ENCODE measurements at places on chromosomes 12 and 14. TPM values are rescaled to one million over a fixed set of nuclear protein-coding genes. Genes with fewer than 3 reads are reported as not detected.
A peak's percentile ranks its signal among the peaks of the same experiment; 100 is the strongest.

GRCh38 chr12:49232940-49233841 lies 31.7 kb upstream of the TUBA1C start:
- peak; percentile 78 for DNase-seq

GRCh38 chr12:129665414-129665813 lies 238.4 kb downstream of the TMEM132D start:
- no peak for DNase-seq

DNA sequence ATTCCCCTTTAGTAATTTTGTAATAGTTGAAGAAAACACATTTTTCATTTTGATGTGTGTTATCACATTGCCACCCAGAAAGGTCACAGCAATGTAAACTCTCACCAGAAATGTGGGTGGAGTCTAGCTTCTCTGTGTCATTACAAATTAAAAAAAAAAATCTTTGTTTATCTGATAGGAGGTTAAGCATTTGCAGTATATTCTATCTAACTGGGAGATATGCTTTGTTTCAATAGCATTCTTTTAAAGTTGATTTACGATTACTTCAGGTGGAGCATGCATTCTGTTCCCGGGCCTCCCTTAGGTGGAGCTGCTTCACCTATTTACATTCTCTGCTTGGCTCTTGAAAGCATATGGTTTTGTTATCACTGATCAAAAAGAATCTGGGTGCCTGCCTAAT lies 7.8 kb downstream of the ADIPOR2 start:
- no peak for DNase-seq

DNA sequence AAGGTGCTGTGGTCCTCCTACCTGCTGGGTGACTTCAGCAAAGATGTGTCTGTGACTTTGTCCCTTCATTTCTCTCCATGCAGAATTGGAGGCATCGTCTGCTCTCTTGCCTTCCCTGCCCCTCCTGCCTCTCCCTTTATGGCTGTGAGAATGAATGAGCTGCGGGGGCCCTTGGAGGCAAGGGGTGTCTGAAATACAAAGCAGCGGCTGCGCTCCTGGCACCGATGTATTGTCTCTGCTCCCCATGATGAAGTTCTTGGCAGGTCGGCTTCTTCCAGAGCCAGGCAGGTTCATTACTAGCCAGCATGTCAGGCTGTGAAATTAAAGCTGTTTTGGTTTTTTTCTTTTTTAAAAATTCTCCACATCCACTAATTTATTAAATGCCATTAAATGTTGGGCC lies 194.5 kb downstream of the TSPAN9 start:
- DNase-seq, result peak; percentile 65

GRCh38 chr12:1691123-1692007 lies 495 bp downstream of the ADIPOR2 start:
- no peak for DNase-seq

- DNase-seq, result no peak
These were observed 4.8 kb downstream of the HOXC5 start for GRCh38 chr12:54037360-54038283.

DNA sequence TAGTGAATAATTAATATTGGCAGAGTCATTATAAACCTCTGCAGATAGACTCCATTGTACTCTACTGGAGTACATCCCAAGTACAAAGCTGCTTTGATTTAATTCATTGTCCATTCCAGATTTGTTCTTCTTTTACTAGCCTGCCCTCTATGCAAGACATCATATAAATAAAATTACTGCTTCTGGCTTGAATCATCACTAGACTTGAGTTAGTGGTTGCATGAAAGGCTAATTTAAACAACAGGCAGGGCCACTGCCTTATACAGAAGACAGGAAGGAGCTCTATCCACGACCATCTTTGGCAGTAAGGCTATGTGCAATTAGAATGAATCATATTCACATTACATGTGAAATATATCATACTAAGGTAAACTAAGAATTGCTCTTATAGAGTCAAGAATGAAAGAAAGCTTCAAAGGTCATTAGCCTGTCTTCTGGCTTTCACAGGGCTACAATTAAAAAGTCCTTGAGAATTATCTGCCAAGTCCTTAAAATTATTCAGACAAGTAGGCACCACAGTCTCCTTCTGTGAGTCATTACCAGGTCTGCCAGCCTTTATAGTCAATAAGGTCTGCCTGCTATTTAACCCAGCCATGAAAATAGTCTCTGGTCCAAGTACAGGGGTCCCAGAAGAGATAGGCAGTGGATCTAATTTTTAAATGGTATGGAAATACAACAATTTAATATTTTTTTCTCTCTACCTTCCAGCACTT lies 631.8 kb downstream of the TMTC2 start:
- DNase-seq, result no peak

- no peak for DNase-seq
These were observed 136.8 kb downstream of the ANKS1B start for GRCh38 chr12:99847936-99848335.

- no peak for DNase-seq
These were observed 977 bp upstream of the KRT5 start for GRCh38 chr12:52521175-52521567.

GRCh38 chr12:10186299-10186698 lies 7.5 kb downstream of the TMEM52B start:
- no peak for DNase-seq

GRCh38 chr12:120468821-120469449 lies 613 bp downstream of the SRSF9 start:
- peak; percentile 81 for DNase-seq

DNA sequence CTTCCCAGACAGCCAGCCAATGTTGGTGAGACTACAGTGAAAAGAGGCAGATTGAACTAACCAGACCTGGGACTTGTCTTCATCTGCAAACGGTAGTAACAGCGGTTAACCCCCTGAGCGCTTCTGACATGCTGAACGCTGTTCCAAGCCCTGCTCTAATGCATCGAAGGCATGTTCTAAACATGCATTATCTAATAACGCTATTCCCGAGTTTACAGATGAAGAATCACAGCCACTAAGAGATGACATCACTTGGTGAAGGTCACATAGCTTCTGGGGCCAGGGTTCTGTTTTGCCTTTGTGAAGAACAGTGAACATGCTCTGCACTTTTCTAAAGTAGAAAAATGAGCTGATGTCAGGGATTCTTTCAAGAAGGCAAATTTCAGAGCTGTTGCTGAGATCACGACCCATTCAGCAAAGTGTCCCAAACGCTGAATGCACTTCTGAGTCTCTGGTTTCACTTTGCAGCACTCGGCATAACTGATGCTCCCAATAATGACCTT lies 56.0 kb downstream of the FOS start:
- DNase-seq, result no peak

DNA sequence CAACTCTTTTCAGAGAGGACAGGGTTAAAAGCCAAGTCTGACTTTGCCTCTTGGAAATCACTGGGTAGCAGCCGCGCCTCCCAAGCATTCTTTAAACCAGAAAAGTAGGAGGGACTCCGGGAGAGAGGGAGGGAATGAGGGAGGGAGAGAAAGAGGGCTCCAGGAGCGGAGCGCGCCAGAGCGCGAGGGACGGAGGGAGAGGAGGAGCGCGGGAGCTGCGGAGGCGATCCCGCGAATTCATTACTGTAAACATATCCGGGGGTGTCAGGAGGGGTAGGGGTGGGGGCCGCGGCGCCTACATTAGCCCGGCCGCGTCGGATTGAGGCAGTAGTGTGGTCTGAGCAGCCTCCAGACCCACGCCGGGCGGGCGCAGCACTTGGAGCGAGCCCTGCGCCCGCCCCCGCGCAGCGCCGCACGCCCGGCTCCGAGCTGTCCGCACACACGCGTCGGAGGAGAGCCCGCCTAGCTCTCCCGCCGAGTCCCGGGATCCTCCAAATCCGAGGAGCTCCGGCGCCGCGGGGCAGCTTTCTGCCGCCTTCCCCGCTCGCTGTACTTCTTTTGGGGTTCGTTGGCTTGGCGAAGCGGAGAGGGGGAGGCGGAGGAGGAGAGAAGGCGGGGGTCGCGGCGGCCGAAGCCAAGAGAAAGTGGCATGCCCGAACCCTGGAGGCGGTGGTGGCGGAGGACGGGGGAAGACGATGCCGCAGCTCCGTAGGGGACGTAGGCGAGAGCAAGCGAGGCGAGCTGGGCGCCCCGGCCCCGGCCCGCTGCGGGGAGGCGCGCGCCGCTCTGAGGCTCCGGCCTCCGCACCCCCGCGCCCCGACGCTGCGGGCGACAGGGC lies 3.3 kb downstream of the FLRT2 start:
- peak; percentile 93 for DNase-seq

- no peak for DNase-seq
These were observed 50.8 kb upstream of the POC1B start for GRCh38 chr12:89576572-89577220.

DNA sequence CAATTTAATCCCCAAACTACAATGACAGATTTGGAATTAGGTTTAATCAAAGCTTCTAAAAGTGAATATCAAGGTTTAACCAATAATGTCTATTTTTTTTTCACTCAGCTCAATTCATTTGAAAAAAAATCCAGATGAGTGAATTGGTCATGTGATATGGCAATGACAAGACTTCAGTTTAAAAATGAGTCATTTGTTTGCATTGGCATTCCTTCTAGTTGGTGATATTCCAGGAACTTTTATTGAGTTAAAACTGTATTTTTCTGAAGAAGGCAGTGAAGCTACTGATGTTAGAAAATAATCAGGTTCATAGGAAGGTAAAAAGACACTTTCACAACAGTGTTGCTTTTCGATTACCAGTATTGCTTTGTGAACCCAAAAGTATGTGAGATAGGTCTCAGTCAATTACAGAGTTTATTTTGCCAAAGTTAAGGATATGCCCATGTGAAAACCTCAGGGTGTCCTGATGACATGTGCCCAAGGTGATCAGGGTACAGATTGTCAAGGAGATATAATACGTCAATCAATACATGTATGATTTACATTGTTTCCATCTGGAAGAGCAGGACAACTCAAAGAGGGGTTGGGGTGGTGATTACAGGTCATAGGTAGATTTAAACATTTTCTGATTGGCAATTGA lies 1214.9 kb downstream of the GALC start:
- DNase-seq, result no peak

- DNase-seq, result no peak
These were observed 1.8 kb upstream of the GLIPR1L2 start for GRCh38 chr12:75389061-75389460.

- DNase-seq, result no peak
These were observed 107.0 kb downstream of the TSHR start for GRCh38 chr14:81062380-81062779.

DNA sequence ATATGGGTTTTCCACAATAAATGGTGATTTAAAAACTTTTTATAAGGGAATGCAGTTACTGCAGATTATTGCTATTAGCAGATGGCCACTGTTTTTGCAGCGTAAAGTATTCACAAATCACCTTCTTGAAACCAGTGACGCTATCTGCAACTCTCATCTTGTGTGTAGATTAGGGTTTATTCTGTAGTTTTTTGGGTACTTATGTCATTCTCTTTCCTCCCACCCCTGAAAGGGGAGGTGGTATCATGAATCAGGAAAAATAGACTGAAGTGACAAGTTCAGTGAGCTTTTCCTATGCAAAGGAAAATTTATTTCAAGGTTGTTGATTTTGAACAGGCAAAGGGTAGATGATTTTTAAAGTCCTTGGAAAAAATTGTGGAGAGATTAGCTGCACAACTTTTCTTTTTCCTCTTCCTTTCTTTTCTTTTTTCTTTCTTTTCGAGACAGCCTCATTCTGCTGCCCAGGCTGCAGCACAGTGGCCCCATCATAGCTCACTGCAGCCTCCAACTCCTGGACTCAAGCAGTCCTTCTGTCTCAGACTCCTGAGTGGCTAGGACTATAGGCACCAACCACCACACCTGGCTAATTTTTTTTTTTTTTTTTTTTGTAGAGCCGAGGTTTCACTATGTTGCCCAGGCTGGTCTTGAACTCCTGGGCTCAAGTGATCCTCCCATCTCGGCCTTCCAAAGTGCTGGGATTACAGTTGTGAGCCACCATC lies 1.6 kb downstream of the FRS2 start:
- no peak for DNase-seq

- DNase-seq, result no peak
These were observed 110.1 kb upstream of the FAR2 start for GRCh38 chr12:29039013-29039412.

DNA sequence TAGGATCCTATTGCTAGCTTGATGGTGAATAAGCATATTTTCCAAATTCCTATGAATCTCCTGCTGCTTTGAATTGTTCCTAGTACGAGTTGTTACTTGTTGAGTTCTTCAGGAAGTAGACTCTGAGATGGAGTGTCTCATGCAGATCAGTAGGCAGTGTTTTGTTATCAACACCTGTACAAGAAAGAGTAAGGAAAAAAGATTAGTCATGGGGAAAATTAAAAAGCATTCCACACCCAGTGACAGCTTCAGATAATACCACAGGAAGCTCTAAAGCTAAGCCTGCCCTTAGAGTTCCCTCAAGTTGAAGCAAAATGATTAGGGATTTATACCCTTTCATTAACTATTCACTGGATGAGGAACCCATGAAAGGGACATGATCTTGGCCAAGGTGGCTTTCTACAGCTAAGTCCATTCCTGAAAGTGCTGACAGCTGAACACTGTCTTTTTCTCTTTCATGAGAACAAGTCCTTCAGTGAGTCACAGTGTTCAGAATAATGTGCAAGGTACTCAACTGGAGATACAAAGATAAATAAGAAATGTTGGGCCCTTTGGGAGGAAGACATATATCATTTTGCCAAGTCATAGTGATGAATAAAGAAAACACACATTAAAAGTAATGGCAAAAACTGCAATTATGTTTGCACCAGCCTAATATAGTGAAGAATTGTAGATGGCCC lies 49.1 kb downstream of the CCER1 start:
- DNase-seq, result no peak

DNA sequence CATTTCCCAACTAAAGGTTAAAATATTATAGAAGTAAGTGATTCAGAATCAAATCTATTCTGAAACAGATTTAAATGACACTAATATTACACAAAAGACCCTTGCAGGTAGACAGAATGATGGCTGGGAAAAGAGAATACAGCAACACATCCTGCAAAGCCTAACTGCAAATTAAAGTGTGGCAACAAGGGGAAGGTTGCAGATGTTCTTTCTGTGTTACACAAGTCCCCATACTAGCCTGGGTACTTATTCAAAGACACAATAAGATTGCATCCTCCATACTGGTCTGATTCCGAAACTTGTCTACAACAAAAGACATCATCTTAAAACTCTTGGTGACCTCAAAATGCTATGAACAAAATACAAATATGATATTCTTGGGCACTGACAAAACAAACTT lies 50.5 kb downstream of the R3HDM2 start:
- DNase-seq, result no peak

Gene ARHGEF25
- polyA plus RNA-seq, result 47.2 TPM

Gene KRT72
- polyA plus RNA-seq, result not detected

Gene RPL36AL
- 316 TPM for polyA plus RNA-seq

Gene CLEC9A
- 0.80 TPM for polyA plus RNA-seq

Gene RAPGEF3
- 10.3 TPM for polyA plus RNA-seq

Gene C12orf54
- not detected for polyA plus RNA-seq

Gene PTPRB
- 4.6 TPM for polyA plus RNA-seq

Gene SOAT2
- polyA plus RNA-seq, result not detected

Gene LRRC10
- polyA plus RNA-seq, result not detected

Gene LTBP2
- polyA plus RNA-seq, result 2.8 TPM

Measured in brain (organoid and tissue), 16 donors.